ENCODE measurements at places on chromosomes 6 and 20.

DNA sequence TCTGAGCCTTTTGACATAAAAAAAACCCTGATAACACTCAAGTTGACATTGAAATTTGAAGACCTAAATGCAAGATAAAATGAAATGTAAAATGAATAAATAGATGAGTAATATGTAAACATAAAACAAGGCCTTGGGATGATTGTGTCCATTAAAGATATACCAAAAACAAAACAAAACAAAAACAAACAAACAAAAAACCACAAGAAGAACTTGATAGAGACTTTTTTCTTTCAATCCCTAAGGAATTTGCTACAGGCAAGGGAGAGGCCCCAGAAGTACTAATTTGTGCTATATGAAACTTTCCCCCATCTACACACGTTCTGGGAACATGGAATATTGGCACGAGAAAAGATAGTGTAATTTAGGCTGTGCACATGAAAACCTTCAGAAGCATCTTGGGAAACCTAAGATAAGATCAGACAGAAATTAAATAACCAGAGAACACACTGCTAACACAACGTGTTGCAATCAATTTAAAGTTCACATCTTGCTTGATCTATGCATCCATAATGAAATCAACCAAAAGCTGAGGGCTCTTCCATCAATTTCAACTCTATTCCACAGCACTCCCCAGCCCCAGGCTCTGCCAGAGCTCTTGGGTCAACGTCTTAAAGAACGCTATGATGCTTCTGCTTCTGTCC lies 201.1 kb upstream of the RREB1 start:
- DNase-seq: no peak

- DNase-seq: peak; percentile 87
Observed at GRCh38 chr6:136962661-136963060, 40.6 kb downstream of the SLC35D3 start.

- DNase-seq: no peak
Observed at GRCh38 chr6:22970004-22970403, 400.6 kb downstream of the HDGFL1 start.

DNA sequence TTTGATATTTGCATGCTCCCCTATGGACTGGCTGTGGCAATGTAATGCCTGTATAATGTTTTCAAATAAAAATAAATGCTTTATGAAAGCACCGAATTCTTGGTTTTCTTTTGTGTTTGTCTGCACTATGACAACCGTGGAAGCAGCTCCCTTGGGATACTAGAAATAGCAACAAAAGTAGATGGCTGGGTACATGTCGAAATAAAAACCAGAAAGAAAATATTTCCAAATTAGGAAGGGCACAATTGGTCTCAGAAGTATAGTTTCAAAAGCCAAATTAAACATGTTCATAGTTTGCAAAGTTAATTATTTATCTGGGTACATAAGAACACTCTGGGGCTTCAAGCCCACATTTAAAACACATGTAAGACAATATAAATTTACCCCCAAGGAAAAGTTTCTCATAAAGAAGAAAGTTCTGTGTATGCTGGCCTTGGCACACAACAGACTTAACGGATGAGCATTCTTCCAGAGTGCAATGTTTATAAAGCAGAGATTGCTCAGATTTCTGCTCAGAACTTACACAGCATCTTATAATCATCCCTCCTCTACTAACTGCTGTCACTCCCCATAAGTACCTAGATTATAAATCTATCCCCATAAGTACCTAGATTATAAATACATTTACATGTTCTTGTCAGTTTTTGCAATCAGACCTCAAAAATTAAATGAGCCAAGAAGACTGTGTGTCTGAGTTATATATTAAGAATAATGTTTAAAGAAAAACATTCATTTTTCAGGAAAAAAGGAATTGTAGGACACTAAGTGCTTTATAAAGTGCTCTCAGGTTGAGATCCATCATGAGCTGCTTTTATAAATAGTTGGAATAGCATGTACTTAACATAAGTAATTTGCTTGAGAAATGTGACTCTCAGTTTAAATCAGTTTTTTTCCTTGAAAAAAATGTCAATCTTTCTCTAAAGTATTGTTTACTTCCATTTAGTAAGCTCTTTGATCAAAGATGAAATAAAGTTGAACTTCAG lies 230.2 kb upstream of the PLN start:
- no peak for DNase-seq

GRCh38 chr20:54197621-54198604 lies 10.0 kb upstream of the PFDN4 start:
- DNase-seq: peak; percentile 22

GRCh38 chr6:3159805-3160781 lies 2.7 kb upstream of the TUBB2A start:
- no peak for DNase-seq

DNA sequence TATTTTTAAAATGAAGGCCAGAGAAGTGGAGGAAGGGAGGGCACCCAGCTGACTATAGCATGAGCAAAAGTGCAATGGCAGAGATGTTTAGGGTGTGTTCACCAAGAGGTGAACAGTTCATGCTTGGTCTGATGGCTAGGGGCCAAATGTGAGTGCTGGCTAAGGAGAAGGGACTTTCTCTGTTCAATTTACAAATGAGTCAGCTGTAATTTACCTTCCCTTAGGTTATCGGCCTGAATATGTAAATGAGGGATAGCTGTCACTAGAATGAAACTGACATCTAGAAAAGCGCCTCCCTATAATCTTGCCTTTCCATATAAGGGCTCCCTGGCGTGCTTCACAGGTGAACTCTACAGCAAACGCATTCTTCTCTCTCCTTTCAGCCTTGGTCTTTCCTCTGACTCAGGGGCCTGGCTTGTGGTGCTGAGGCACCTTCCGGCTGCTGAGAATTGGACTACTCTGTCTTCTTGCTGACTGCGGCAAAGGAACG lies 114.7 kb upstream of the BACH2 start:
- DNase-seq: no peak

- DNase-seq: no peak
Observed at GRCh38 chr6:150116200-150116800, 26.5 kb upstream of the PPP1R14C start.

- no peak for DNase-seq
Observed at GRCh38 chr6:44375071-44375470, 12.4 kb upstream of the CDC5L start.

GRCh38 chr20:57420571-57421252 lies 29.5 kb downstream of the RBM38 start:
- no peak for DNase-seq

GRCh38 chr6:4640139-4640538 lies 136.1 kb upstream of the CDYL start:
- no peak for DNase-seq

DNA sequence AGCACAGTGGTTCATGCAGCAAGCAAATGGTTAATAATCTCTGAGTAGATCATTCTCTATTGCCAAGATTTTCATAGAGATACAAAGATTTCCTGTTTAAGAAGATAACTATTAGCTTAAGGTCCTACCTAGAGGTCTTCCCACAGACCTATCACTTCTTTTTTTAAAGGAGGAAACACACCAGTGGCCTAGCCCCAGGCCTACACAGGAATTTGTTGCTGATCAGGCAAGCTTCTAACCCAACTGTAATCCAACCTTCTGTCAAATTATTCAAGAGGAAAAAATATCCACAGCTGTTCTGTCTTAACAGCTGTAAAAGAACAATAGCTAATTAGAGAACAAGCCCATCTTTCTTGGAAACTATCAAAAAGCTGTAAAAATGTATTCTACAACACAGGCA lies 332.8 kb downstream of the BTBD9 start:
- no peak for DNase-seq

DNA sequence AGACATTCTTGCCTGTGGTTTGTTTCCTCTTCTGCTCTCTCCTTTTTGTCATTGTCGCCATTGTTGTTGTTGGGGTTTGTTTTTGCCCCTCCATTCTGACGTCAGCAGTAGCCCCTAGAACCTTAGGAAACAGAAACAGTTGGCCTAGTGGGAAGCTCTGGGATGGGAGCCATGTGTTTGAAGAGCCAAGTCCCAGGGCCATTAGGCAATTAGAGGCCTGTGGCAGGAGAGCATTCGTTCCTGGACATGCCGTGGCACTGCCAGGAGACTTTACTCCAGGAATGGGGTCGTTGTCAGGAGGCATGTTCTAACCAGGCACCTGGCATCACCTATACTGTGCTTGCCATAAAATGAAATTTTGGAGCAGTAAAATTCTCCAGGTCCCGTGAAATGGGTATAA lies 39.7 kb downstream of the PPARD start:
- DNase-seq: no peak

DNA sequence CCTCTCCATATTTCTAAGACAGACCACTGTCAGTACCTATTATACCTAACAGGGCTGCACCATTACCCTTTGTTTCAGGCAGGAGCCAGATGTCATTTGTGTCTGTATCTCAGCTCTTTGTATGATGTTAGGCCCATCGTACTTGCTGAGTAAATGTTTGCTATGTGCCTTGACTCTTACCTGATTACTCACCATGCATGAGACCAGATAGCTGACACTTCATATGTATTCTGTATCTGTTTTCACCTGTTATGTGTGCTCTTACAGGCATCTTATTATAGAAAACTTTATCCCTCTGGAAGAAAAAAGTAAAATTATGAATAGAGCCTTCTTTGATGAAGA lies 31.7 kb upstream of the ASXL1 start:
- no peak for DNase-seq

DNA sequence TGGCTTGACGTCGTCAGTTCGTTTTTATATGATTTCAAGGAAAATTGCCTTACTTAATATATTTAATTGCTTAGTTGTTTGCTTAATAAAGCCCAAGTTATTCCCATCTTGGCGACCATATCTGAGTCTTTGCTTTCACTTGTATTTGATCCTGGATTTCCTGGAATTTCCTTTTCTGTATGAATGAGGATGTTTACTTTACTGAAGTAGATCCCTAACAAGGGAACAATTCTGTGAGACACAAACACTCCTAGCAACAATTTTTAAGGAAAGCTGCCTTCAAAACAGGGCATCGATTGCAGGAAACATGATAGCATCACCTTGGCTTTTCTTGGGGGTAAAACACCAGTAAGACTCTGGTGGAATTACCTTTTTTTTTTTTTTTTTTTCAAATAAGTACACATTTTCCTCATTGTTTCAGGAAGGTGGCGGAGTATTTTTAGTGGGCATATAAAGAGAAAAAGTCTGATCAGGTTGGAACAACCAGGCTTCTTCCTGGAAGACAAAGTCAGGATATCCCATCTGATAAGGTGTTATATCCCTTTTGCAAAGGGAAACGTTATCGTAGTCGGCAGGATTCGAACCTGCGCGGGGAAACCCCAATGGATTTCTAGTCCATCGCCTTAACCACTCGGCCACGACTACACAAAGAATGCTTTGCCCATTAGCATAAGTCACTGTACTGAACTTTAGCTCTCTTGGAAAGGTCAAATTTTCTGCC lies 68.5 kb upstream of the ZNF184 start:
- DNase-seq: no peak

- no peak for DNase-seq
Observed at GRCh38 chr6:100008857-100009256, 14.8 kb upstream of the MCHR2 start.

DNA sequence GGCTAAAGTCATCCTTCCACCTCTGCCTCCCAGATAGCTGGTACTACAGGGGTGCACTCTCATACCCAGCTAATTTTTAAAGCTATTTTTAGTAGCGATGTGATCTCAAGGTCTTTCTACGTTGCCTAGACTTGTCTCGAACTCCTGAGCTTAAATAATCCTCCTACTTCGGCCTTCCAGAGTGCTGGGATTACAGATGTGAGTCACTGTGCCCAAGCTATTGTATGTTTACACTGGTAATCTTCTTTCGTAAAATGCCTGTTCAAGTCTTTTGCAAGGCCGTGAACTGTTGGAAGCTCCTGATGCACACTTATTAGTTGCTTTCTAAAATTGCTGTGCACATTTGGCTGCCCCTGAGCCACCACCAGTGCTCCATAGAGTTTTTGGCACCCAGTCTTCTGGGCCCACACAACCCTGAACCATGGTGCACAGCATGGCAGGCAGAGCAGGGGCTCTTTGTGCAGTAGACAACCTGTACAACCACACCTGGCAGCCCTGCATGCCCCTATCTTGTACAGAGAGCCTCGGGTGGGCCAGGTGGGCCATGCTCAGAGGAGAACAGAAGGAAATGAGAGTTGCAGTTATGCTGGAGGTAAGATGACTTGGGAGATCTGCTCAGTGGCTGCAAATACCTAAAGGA lies 33.3 kb downstream of the PDRG1 start:
- no peak for DNase-seq

- no peak for DNase-seq
Observed at GRCh38 chr6:34240329-34241248, 3.9 kb downstream of the HMGA1 start.

DNA sequence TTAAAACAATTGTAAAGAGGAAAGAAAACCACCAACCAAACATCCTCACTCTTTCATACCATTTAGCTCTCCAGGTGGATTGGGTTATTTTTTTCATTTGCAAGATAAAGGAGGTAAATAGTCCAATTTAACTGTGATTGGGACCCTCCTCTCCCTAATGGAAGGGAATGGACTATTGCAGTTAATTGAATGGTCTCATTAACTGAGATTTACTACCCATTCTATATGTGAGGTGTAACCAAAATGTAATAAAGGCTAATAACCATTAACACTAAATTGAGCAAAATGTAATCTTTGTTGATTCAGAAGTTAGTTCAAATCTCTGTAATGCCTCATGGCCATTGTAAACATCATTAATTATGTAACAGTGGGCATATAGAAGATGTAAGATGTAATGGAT lies 105.0 kb downstream of the KLHL32 start:
- peak; percentile 16 for DNase-seq

GRCh38 chr20:32454164-32455145 lies 96.3 kb downstream of the ASXL1 start:
- no peak for DNase-seq

GRCh38 chr20:13458860-13459451 lies 179.8 kb downstream of the TASP1 start:
- peak; percentile 51 for DNase-seq

- DNase-seq: no peak
Observed at GRCh38 chr20:48489046-48489463, 338.7 kb downstream of the PREX1 start.

GRCh38 chr6:170143401-170144150 lies 147.3 kb downstream of the DLL1 start:
- DNase-seq: no peak

- DNase-seq: no peak
Observed at GRCh38 chr20:41068806-41069205, 40.2 kb downstream of the TOP1 start.

GRCh38 chr6:40896696-40897095 lies 142.3 kb downstream of the UNC5CL start:
- DNase-seq: no peak

DNA sequence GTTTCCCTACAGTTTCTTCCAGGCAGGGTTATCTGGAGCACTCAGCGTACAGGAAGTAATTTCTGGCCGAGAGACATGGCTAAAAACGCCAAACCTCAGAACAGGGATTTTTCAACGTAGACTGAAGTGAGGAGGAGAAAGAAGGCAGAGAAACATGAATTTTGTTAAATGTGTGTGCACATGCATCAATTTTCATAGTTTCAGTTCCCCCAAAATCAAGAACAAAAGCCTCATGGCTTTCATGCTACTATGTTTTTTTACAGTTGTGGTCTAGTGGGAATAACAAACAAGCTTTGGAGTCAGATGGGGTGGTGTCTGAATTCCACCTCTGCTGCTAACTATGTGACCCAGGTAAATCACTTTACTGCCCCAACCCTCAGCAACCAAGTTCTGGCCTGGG lies 4.9 kb downstream of the TOMM34 start:
- DNase-seq: no peak
